Hypothalamus (tissue), 51 donors: ENCODE measurements at places on chromosomes 11 and 22.

DNA sequence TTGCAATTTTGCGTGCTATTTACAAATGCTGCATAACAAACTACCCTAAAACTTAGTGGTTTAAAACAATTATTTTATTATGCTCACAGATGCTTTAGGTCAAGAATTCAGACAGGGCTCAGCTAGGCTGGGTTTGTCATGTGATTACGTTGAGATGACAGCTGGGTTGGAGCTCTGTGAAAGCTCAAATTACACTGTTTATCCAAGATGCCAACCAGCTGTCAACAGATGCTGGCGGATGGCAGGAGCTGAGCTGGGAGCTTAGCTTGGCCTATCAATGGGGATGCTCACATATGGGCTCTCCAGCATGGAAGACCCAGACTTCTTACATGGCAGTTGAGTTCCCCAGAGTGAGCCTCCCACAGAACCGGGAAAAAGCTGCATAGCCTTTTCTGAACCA lies 62.7 kb downstream of the STK33 start:
- DNase-seq, result no peak

- no peak for DNase-seq
These were observed 29.0 kb downstream of the TXN2 start for GRCh38 chr22:36452250-36452977.

- DNase-seq, result no peak
These were observed 139.5 kb downstream of the WNT7B start for GRCh38 chr22:45837508-45837907.

DNA sequence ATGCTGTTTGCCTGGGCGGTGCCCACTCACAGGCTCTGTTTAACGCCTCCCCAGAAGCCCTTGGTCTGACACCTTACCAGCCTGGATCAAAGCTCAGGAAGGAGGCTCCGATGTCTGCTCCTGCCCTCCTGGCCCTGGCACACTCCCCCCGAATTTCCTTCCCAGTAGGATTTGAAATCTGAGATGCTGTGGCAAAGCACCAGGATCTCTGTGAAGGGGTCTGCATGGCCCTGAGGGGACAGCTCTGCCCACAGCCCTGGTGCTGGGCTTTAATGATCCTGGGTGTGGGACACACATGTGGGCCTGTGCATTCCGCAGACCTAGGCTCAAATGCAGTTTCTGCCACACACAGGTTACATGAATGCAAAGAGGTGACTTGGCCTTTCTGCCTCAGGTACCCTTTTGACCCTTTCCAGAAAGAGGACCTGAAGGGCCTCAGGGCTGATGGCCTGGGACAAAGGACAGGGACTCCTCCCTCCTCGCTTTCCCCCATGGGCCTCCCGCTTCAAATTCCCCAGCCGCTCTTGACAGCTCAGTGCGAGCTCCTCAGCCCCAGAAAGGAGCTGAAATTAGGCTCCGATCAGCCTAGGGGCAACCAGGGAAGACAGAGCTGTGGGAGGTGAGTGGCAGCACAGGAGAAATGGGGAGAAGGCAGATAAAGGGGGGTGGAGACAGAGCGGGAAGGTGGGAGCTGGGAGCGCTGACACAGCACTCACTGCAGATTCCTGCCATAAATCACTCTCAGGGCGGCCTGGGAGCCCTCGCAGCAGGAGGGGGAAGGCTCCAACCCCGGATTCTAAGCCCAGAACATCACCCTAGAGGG lies 41.3 kb downstream of the TRIM29 start:
- no peak for DNase-seq

- DNase-seq, result no peak
These were observed 862 bp upstream of the PDXP start for GRCh38 chr22:37657590-37658132.

- DNase-seq, result no peak
These were observed 1.3 kb upstream of the FLRT1 start for GRCh38 chr11:64034411-64034811.
